ENCODE measurements at places on chromosomes 3 and 15. TPM values are rescaled to one million over a fixed set of nuclear protein-coding genes. Genes with fewer than 3 reads are reported as not detected.

Gene EHD4
- 29.5 TPM for polyA plus RNA-seq

Gene BFSP2
- not detected for polyA plus RNA-seq

Gene MLF1
- polyA plus RNA-seq = 11.8 TPM

Gene CIB2
- 6.1 TPM for polyA plus RNA-seq

Gene GOLGA6B
- not detected for polyA plus RNA-seq

Measured in keratinocyte (primary cell).